ENCODE measurements at places on chromosomes 1 and 21.

DNA sequence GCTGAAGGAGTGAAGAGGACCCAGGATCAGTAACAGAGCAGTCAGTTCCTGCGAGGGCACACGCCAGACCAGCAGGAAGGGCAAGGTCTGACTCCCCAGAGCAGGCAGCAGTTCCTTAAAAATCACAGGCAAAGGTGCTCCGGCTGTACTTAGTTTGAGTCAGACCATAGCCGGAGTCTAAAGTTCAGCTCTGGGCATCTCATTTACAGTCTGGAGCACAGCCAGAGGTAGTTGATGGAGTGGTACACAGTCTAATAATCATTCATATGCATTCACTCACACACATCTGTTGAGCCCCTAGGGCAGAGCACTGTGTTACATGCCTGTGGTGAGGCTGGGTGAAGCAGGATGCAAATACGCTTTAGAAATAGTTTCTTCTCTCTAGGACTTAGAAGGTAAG is 7.3 kb upstream of the AMIGO1 start:
- no peak for DNase-seq

GRCh38 chr1:19980314-19980713 is 896 bp upstream of the PLA2G2A start:
- no peak for DNase-seq

GRCh38 chr21:36768496-36768895 is 69.6 kb downstream of the SIM2 start:
- no peak for DNase-seq

- DNase-seq = no peak
Measured at GRCh38 chr1:24058671-24059455, 53.1 kb downstream of the MYOM3 start.

GRCh38 chr1:162632698-162633080 is 425 bp downstream of the DDR2 start:
- DNase-seq = no peak

DNA sequence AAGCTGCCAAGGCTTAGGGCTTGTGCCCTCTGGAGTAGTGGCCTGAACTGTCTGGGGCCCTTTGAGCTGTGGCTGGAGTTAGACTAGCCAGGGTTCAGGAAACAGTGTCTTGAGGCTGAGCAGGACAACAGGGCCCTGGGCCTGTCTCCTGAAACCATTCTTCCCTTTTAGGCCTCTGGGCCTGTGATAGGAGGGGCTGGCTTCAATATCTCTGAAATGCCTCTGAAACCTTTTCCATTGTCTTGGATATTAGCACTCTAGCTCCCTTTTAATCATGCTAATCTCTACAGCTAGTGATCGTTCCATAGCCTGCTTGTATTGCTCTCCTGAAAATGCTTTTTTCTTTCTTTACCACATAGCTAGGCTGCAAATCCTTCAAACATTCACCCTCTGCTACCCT is 135.3 kb downstream of the ADGRL4 start:
- no peak for DNase-seq

DNA sequence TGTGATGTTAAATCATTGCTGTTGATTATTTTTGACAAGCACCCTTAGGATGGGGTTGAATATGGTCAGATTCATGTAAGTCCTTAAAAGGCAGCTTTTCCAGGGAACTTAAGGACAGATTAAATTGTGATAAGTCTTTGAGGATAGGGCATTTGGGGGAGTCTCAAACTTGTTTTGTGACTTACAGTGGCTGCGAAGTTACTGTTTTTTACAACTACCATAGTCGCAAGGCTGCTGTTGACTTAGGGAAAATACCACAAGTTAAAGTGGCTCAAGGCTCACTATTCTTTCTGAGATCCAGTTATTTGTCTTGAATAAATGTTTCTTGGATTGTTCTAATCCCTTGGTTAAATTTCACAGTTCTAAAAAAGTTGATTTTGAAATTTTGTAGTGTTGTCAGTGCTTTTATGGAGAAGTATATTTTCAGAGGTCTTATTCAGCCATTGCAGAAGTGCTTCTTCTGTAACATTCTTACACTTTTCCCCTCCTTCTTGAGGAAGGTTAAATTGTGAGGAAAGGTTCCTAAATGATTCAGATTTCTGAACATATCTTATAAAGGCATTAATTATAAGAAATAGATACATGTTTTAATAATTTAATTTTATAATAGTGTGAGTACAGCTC is 47.0 kb upstream of the MPC2 start:
- DNase-seq = no peak

GRCh38 chr1:226322986-226323385 is 14.0 kb upstream of the LIN9 start:
- no peak for DNase-seq

- no peak for DNase-seq
Measured at GRCh38 chr21:41362605-41363369, 960 bp downstream of the MX2 start.

DNA sequence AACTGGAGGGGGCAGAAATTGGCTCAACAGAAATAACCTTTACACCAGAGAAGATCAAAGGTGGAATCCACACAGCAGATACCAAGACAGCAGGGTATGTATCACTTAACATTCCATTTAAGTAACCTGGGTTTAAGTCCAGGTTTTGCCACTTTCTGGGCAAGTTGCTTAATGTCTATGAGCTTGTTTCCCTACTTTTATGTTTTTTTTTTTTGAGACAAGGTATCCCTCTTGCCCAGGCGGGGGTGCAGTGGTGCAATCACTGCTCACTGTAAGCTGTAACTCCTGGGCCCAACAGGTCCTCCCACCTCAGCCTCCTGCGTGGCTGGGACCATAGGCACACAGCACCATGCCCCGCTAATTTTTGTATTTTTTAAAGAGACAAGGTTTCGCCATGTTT is 2.2 kb downstream of the RTCA start:
- DNase-seq = no peak

- peak; percentile 79 for DNase-seq
Measured at GRCh38 chr1:58748666-58749065, 35.2 kb downstream of the JUN start.

- DNase-seq = no peak
Measured at GRCh38 chr21:42666023-42666747, 12.8 kb downstream of the PDE9A start.

GRCh38 chr1:40981691-40982448 is 2.4 kb downstream of the CTPS1 start:
- DNase-seq = no peak

DNA sequence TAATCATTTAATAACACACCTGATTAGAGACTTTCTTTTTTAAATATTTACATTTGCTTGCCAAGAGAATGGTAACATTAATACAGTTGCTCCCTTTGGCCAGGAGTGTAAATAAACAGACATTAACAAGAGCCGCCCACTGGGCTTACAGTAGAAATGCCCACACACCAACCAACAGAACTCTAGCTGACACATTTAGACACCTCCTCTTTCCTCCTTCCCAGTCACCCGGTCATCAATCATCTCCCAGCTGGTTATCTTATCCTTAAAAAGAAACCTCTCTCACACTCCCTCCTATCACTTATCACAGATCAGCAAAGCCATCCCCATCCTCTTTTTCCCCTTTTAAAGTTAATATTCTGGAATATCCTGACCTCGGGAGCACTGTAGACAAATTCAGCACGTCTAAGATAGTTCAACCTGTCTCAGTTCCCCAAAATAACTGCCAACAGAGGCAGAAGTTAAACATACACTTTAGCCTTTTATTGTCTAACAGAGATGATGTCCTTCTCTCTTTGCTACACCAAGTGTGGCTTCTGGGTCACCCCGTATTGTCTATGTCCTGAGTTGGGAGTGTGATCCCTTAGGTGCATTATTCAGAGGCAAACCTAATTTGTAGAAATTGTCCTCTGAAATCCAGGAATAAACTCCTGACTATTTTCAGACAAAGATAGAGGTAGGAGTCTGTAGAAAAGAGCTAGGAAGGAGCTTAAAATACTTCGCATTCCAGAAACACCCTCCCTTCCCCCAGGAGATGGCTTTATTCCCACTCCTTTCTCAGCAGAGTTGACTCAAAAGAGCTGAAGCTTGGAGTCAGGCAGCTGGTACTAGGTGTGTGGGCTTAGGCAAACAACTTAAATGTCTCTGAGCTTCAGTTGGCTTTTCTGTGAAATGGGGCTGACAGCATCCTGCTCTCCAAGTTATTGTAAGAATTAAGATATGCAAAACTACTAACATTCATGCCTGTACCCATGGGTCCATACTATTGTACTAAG is 8.8 kb downstream of the MYCL start:
- peak; percentile 19 for DNase-seq

DNA sequence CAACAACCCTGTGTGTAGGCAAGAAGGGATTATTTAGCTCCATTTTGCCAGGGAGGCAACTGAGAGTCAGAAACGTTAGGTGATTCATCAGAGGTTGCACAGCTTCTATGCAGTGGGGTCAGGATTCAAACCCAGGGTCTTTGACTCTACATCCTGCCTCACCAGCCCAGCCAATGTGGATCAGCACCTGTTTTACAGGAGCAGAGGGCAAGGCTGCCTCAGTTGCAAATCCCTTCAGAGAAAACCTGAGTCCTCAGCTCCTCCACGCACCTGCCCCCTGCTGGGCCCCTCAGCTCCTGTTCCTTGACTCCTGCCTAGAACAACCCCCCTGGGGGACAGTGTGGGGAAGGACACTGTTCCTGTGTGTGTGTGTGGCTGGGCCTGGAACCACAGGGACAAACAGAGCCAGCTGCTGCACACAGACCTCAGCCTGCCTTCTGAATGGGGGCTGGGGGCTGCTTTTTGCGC is 61.6 kb downstream of the LRRN2 start:
- no peak for DNase-seq

DNA sequence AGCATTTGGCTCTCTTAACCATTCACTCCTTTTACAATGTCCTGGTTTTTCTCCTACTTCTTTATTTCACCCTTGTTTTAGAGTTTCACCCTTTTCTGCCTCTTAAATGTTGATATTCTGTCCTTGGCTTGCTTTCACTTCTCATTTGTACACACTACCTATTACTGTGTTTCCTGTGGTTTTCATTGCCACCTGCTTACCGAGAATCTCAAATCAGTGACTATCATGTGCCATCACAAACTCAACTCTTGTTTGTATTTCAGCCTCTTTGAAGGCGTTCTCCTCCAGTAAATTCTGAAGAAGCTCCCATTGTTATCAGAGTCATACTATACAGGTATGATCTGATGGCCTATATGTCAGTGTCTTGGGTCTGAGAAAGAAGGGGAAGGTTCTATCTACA is 65.7 kb downstream of the NPHS2 start:
- no peak for DNase-seq

GRCh38 chr1:88394958-88395357 is 289.1 kb upstream of the PKN2 start:
- DNase-seq = no peak

DNA sequence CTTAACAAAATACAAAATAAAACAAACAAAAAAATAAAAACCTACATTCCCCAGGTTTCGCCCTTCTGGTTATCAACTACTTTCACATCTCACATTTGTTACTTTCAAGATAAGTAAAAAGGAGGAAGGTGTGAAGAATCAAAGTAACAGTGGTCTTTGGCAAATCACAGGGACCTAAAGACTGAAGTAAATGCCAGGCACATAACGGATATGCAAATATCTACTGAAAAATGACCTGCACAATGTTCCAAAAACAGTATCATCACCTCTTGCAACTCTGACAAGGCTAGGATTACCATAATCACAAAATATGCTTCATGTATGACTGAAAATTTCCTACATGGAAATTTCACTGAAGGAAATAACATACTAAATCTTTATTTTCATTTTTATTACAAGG is 29.3 kb downstream of the COP1 start:
- no peak for DNase-seq

GRCh38 chr1:97243973-97244560 is 522.5 kb downstream of the PTBP2 start:
- no peak for DNase-seq

- DNase-seq = no peak
Measured at GRCh38 chr1:208160259-208160819, 83.8 kb downstream of the PLXNA2 start.

GRCh38 chr1:16178596-16179497 is 23.0 kb upstream of the EPHA2 start:
- no peak for DNase-seq

DNA sequence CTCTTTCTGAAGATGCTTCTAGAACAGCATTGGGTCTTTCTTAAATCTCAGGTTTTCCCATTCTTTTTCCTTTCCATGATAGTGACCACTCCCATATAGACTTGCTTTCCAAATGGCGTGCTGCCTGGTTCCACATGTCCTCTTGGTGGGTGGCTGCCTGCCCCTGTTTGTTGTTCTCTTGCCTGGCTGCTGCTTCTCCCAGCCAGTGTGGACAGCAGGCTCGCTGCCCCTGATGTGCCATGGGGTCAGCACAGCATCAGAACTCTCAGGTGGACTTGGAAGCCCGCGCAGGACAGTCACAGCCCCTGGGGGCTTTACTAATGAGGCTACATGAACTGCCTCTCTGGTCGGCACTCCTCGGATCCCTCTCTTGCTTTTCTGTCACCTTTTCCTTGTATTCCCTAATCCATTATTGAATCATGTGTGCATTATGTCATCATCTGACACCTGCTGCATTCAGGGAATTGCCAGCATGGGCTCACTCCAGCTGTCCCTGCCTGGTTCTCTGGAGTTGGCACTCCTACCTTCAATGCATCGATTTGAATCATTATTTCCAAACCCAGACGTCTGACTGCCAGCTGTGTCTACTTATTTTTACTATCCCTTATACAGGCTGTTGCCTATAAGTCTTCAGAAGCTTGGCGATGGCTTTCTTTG is 100.5 kb upstream of the COA6 start:
- no peak for DNase-seq

GRCh38 chr21:30222724-30223123 is 6.8 kb upstream of the CLDN8 start:
- no peak for DNase-seq

- no peak for DNase-seq
Measured at GRCh38 chr1:176735201-176735600, 272.2 kb downstream of the PAPPA2 start.

- no peak for DNase-seq
Measured at GRCh38 chr1:174209347-174210187, 50.2 kb downstream of the RABGAP1L start.

- DNase-seq = no peak
Measured at GRCh38 chr1:17281775-17282181, 26.2 kb upstream of the PADI4 start.

DNA sequence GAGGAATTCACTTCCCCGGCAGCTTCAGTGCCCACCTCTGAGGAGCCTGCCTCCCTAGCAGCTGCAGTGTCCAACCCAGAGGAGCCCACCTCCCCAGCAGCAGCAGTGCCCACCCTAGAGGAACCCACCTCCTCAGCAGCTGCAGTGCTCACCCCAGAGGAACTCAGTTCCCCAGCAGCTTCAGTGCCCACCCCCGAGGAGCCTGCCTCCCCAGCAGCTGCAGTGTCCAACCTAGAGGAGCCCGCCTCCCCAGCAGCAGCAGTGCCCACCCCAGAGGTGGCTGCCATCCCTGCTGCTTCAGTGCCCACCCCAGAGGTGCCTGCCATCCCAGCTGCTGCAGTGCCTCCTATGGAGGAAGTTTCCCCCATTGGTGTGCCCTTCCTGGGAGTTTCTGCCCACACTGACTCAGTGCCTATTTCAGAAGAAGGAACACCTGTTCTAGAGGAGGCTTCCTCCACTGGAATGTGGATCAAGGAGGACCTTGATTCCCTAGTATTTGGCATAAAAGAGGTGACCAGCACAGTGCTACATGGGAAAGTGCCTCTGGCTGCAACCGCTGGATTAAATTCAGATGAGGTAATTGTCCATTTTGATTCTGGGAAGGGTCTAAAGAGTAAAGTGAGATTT is 77.4 kb upstream of the BMP8A start:
- no peak for DNase-seq

- no peak for DNase-seq
Measured at GRCh38 chr21:28761674-28762356, 230.9 kb downstream of the LTN1 start.

Measured in NCI-H1417 treated with DMSO at 0.1 percent for 48 hours (cell line).